Stimulated activated CD4-positive, alpha-beta T cell treated with anti-CD3 and anti-CD28 coated beads, Interleukin-2, amount 100 ng/mL, for 48 hours (primary cell): ENCODE measurements at places on chromosomes 2 and 18.

- DNase-seq: no peak
These were observed 1.3 kb downstream of the SP9 start for GRCh38 chr2:174335988-174336500.

GRCh38 chr18:56298935-56299334 lies 339.5 kb downstream of the TXNL1 start:
- DNase-seq: no peak

- DNase-seq: no peak
These were observed 83.6 kb upstream of the BCL2L11 start for GRCh38 chr2:111037128-111037527.

DNA sequence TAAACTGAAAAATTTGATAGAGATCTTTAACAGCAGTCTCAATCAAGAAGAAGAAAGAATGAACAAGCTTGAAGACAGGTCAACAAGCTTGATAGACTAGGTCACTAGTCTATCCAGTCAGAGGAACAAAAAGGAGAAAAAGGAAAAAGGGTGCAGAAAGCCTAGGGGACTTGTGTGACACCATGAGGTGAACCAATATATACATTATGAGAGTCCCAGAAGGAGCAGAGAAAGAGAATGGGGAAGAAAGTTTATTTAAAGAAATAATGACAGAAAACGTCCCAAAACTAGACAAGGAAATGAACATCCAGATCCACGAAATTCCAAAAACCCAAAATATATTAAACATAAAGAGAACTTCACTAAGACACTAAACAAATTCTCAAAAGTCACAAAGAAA lies 84.5 kb downstream of the VAPA start:
- no peak for DNase-seq

DNA sequence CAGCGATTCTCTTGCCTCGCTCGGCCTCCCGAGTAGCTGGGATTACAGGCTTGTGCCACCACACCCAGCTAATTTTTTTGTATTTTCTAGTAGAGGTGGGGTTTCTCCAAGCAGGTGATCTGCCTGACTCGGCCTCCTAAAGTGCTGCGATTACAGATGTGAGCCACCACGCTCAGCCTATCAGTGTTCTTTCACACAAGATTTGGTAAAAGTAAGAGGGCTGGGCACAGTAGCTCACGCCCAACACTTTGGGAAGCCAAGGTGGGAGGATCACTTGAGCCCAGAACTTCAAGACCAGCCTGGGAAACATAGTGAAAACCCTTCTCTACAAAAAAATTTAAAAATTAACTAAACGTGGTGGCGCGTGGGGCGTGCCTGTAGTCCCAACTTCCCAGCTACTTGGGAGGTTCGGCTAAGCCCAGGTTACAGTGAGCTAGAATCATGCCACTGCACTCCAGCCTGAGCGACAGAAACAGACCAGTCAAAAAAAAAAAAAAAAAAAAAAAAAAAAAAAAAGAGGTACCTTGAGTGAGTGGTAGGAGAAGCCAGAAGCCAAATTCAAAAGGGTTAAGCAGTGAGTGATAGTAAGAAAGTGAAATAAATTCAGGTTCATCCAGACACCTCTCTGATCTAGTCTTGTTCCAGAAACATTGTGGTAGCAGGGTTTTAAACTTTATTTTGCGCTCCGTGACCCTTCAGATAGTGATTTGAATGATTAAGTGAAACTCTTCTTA lies 981 bp downstream of the MRPL53 start:
- no peak for DNase-seq

DNA sequence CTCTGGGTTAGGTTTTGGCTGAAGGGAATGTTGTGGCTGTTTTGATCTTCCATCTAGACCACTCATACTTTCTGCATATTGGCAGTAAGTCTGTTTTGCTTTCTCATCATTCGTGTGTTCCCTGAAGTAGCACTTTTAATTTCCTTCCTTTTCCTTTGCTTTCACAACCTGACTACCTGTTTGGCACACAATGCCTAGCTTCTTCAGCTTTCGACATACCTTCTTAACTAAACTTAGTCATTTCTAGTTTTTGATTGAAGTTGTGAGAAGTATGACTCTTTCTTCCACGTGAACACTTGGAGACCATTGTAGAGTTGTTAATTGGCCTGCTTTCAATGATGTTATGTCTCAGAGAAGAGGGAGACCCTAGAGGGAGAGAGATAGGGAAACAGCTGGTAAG lies 123.6 kb upstream of the EPB41L3 start:
- DNase-seq: no peak

- no peak for DNase-seq
These were observed 10.2 kb upstream of the LIMS2 start for GRCh38 chr2:127685410-127686080.

DNA sequence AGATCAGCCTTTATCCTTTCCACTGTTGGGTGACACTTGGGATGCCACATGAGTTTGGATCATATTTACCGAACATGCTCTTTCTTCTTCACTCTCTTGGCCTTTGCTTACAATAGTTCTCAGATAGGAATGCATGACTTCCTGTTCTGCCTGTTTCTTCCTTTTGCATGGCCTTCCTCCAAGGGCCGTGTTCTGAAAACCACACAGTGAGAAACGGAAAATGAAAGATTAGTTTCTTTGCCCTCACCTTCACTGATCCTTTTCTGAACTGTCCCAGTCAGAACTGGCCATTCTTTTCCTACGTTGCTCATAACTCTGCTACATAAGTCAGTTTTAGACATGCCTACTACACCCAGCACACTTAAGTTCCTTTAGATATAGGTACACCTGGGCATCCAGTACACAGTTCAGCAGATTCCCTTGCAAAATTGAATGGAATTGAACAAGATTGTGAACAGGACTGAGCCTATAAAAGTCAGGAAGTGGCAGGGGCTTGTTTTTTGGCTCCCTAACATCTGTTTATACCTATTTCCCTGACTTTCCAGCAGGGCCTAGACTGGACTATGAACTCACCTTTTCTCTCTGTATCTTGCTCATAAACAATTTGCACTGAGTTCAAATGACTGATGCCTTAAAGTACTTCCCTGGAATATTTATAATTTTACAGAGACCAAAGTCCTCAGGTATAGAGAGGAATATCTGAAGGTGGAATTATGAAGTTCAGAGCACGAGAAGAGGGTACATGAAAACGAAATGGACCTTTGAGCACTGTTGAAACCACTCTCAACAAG lies 186.4 kb upstream of the ST6GAL2 start:
- DNase-seq: no peak
